ENCODE measurements at places on chromosomes 5 and 9. TPM values are rescaled to one million over a fixed set of nuclear protein-coding genes. Genes with fewer than 3 reads are reported as not detected.

Gene FBN2
- total RNA-seq: 3.2 TPM

Gene SPINK4
- not detected for total RNA-seq

Gene TNFSF8
- 4.2 TPM for total RNA-seq

DNA sequence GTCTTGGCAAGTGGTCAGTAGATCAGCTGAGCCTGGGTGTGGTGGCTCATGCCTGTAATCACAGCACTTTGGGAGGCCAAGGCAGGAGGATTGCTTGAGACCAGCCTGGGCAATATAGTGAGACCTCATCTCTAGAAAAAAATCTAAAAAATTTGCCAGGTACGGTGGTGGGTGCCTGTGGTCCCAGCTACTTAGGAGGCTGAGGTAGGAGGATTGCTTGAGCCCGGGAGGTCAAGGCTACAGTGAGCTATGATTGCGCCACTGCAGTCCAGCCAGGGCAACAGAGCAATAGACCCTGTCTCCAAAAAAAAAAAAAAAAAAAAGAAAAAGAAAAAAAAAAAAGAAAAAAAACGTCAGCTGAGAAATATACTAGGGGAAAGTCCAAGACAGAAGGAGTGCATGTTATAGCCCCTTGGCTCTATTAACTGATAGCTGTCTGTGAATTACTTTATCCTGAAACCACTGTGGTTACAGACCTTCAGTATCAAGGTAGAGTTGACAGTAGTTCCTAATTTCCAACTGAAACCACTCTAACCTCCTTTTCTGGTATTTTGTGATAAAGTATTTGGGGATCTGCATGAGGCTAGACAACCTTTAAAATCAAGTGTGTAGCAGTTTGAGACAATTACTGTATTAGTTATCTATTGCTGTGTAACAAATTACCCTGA, 2.3 kb upstream of the INIP start:
- H3K27me3 ChIP-seq: no peaks in the 10 kb centered on the region
- no peak overlapping the region for H3K27ac ChIP-seq
- no peak for DNase-seq
- H3K4me3 ChIP-seq: no peak overlapping the region
- H3K36me3 ChIP-seq: no peaks in the 10 kb centered on the region
- peaks cover 8% of the 10 kb centered on the region for H3K4me1 ChIP-seq

DNA sequence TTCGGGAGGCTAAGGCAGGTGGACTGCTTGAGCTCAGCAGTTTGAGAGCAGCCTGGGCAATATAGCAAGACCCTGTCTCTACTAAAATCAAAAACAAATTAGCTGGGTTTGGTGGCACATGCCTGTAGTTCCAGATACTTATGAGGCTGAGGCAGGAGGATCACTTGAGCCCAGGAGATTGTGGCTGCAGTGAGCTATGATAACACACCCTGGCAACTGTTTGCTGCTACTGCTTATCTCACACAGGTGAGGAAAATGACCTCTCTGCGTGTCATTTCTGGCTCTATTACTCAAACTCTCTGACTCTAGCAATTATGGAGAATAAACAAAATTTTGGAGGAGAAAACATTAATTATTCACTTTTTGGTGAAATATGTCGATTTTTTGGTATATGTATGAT, 45.3 kb upstream of the TMC1 start:
- no peak overlapping the region for H3K4me3 ChIP-seq
- H3K27me3 ChIP-seq: no peaks in the 10 kb centered on the region
- H3K36me3 ChIP-seq: no peaks in the 10 kb centered on the region
- DNase-seq: no peak
- peaks cover 14% of the 10 kb centered on the region for H3K4me1 ChIP-seq

GRCh38 chr5:12272389-12272788, 368.1 kb upstream of the CTNND2 start:
- H3K36me3 ChIP-seq: no peaks in the 10 kb centered on the region
- no peak overlapping the region for H3K27ac ChIP-seq
- no peak overlapping the region for H3K4me3 ChIP-seq
- no peaks in the 10 kb centered on the region for H3K4me1 ChIP-seq
- DNase-seq: no peak

DNA sequence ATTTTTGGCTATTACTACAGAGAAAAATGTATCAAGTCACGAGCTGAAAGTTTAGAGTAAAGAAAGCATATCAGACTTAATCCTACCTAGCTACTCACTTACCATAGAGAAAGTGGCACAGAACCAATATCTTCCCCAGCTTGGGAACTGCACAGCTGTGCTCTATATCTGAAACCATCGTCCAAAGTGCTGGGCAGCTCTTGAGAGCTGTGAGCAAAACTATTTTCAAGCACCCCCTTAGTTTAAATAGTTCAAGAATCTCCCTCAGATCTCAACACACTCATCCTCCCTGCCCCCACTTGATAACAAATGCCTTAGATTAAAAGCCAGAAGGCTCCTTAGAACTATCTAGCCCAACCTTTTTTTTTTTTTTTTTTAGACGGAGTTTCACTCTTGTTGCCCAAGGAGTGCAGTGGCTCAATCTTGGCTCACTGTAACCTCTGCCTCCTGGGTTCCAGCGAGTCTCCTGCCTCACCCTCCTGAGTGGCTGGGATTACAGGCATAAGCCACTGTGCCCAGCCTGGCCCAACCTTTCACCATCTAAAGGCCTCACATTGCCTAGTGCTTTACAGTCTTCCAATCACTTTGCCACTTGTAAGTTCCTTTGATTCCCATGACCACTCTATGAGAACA, 94.2 kb upstream of the APC start:
- H3K36me3 ChIP-seq: no peaks in the 10 kb centered on the region
- H3K4me3 ChIP-seq: no peak overlapping the region
- H3K4me1 ChIP-seq: no peaks in the 10 kb centered on the region
- no peaks in the 10 kb centered on the region for H3K27me3 ChIP-seq
- no peak overlapping the region for H3K27ac ChIP-seq

GRCh38 chr5:139839232-139839815, 43.7 kb downstream of the PSD2 start:
- H3K36me3 ChIP-seq: no peaks in the 10 kb centered on the region
- DNase-seq: no peak
- no peak overlapping the region for H3K27ac ChIP-seq
- H3K27me3 ChIP-seq: no peaks in the 10 kb centered on the region
